ENCODE measurements at places on chromosomes 3 and 15.

DNA sequence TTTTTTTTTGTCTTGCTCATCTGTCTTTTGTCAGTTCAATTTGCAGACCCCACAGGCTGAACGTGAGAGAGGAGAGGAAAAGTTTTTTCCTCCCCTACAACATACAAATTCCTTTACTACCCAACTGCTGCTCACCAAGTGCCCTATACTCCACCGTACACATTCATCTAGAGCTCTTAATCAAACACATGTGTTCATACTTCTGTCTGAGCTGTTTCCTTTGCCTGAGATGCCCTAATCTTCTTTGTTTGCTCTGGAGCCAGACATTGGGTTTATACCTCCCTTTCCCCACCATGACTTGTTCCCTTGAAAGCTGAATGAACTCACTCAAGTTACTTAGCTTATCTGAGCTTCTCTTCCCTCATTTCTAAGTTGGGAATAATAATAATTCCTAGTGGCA, 122.7 kb upstream of the RASGRP1 start:
- DNase-seq, result no peak

- DNase-seq, result no peak
Observed at GRCh38 chr3:191628571-191628970, 167.6 kb downstream of the PYDC2 start.

DNA sequence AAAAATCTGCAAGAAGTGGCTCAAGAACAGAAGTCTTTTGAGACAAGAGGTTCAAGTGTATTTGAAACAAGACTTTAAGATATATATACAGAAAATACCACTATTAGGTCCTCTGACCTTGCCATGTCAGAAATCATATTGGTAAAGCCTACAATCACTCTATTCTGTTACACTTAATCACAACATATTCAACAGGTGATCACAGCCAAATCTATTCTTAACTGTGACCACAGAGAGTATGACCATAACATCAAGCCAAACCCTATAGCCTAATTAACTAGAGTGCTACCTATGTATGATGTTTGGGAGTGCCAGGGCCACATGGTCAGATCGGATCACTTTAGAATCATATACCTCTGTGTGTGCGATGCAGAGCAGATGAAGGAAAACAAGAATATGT, 2.2 kb downstream of the DNAJC19 start:
- no peak for DNase-seq

- peak; percentile 68 for DNase-seq
Observed at GRCh38 chr15:60362321-60363086, 35.3 kb downstream of the ANXA2 start.

DNA sequence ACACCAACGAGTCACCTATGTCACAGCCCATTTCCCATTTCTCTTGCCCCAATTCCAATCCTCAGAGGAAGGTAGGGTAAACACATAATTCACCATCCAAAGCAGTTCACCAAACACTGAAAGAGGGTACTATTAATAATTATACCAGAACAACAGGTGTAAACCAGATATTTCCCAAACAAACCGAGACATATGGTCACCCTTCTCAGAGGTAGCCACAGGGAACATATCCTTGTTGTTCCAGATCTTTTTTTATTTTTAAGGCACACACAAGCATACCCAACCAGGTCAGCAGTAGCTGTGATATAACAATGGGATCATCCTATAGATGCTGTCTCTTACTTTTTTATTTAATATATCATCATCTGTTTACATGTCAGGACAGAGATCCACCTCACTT, 24.7 kb downstream of the MAGI1 start:
- no peak for DNase-seq

Measured in COLO829 (cell line).